Panc1 (cell line): ENCODE measurements at places on chromosomes 7 and 10. TPM values are rescaled to one million over a fixed set of nuclear protein-coding genes. Genes with fewer than 3 reads are reported as not detected.

GRCh38 chr10:125473143-125473793 is 209.7 kb downstream of the TEX36 start:
- no peak for DNase-seq

DNA sequence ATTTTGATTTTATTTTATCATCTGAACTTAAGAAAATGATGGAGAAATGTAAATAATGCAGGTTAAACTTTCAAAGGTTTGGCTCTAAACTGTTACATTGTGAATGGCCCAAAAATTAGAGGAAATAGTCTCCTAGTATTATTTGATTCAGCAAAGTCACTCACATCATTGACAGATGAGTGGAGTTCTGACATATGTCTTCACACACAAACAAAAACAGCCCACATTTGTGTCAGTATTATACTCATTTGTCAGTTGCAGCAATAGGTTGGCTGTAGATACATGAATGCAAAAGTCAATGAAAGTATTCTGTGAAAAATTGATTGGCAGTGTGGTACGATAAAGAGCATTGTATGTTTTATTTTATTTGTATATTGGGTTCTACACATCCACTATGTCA is 108.8 kb upstream of the BMPER start:
- DNase-seq = no peak

- no peak for DNase-seq
These were observed 1.8 kb downstream of the CCM2 start for GRCh38 chr7:45001826-45002225.

- no peak for DNase-seq
These were observed 50.4 kb downstream of the CALML3 start for GRCh38 chr10:5575144-5575481.

FOXI2 gene
- total RNA-seq = not detected

TRIM50 gene
- total RNA-seq = not detected

DNA sequence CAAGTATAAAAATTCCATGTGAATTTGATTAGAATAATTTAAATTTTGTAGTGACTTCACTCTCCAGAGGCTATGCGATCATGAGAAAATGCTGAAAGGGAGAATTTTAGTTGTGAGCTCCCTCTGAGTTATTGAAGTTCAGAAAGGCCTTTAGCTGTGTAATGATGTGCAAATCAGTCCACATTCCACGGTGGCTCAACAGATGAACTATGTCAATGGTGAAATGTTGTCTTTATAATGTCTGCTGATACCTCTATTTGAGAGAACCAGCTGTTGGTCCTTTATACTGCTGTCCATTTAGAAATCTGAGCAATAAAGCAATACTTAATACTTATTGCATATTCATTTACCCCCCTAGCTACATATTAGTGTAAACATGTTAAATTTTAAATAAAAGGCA is 7.1 kb upstream of the ITGB8 start:
- no peak for DNase-seq

DNA sequence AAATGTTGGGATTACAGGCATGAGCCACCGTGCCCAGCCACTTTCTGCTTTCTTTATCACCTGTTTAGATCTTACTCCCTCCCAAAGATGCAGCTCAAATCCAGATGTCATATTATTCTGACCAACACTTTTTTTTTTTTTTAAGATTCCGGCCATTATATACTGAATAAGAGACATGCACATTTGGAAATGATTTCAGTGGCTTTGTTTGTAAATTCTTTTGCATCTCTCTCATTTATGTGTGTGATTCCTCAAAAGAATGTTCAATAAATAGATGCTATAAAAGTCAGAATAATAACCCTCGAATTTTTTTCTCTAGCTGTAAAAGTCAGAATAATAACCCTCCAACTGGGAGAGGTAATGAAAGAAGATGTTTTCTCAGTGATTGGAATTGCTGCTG is 25.4 kb downstream of the HECW1 start:
- DNase-seq = no peak

DNA sequence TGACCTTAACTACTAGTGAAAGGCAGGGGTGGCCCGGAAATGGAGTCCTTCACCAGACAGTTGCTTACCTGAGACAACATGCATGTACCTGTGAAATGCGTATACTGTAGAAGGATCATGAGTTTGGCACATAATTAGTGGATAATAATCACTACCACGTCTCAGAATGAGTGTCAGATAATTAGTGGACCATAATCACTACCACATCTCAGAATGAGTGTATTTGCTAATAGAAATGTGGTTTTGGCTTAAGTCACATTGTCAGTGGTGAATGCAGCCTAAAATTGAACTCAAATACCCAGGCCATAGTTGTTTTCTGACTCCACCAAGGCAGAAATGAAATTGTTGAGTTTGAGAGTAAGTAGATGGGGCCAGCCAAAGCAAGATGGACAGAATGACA is 468.3 kb upstream of the GALNT17 start:
- DNase-seq = no peak

C10orf71 gene
- not detected for total RNA-seq

DNA sequence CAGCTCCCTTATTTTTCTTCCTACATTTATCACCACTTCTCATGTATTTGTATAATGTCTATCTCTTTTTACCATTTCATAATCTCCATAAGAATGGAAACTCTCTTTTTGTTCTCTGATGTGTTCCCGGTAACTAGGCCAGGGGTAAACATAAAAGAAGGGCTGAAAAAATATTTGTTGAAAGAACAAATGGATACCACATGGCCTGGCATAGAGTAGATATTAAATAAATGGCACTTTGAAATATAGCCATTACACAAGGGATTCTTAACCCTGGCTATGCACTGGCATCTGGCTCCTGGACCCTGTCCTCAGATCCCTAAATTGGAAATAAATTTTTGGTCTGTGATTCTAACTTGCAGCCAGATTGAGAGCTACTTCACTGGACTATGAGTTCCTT is 30.4 kb downstream of the ELAPOR2 start:
- DNase-seq = no peak
